ENCODE measurements at places on chromosomes 5 and 9.

GRCh38 chr5:39423331-39423751 lies 1.4 kb downstream of the DAB2 start:
- DNase-seq, result no peak

DNA sequence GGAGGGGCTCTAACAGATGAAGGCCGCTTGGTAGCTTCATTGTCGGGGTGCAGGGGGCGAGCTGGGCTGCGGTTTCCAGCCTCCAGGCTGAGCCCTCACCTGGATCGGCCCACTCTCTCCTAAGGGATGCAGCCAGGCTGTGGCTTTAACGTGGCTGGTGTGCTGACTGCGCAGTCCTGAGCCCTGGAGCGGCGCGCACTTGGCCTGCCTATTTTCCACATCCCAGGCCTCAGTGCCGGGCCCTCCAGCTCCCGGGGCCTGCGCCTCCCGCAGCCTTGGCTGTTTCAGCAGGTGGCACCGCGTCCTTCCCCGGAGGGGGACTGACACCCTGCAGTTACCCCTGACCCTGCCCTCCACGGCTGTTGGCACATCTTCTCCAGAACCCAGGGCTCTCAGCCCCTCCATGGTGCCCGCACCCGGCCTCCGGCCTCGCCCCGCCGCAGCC lies 1.4 kb downstream of the RNU6ATAC start:
- no peak for DNase-seq

DNA sequence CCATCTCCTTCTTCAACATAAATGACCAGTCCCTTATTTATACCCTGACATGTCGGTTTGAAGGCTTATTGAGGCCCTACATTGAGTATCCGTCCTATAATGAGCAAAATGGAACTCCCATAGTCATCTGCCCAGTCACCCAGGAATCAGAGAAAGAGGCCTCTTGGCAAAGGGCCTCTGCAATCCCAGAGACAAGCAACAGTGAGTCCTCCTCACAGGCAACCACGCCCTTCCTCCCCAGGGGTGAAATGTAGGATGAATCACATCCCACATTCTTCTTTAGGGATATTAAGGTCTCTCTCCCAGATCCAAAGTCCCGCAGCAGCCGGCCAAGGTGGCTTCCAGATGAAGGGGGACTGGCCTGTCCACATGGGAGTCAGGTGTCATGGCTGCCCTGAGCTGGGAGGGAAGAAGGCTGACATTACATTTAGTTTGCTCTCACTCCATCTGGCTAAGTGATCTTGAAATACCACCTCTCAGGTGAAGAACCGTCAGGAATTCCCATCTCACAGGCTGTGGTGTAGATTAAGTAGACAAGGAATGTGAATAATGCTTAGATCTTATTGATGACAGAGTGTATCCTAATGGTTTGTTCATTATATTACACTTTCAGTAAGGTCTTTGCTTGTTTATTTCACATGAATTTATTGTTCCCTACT lies 38.2 kb upstream of the BTNL3 start:
- no peak for DNase-seq

GRCh38 chr5:10442576-10442975 lies 897 bp downstream of the ROPN1L start:
- DNase-seq, result no peak

DNA sequence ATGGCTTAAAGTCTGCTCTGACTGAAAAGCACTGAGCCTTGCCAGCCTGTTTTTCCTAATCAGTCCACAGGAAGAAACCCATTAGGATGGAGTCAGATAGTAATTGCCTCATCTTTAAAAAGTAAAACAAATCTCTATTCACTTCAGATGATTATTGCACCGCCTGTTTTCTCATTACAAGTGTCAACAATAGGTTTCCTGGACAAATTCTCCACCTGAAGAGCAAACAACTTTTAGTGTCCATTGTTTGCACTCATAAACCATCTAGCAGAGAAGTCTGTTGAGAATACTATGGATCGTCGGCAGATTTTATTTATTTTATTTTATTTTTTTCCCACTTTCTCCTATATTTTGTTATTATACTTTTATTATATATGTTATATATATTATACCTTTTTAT lies 20.3 kb downstream of the C5orf63 start:
- no peak for DNase-seq

- DNase-seq, result no peak
Measured at GRCh38 chr9:78491402-78491801, 194.5 kb downstream of the PSAT1 start.

DNA sequence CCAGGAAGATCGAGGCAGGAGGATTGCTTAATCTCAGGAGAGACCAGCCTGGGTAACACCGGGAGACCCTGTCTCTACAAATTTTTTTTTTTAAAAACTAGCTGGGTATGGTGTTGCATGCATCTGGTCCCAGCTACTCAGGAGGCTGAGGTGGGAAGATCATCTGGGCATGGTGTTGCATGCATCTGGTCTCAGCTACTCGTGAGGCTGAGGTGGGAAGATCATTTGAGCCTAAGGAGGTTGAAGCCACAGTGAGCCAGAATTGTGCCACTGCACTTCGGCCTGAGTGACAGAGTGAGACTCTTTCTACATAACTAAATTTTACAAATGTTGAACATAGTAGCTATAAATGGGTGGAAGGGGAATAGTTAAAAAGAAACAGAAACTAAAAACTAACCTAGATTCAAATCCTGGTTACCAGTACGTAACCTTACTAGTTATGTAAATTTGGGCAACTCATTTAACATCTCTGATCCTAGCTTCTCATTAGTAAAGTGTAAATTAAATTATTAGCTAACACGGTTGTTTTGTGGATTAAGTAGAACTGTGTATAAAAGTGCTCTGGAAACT lies 41.7 kb downstream of the TMEM161B start:
- DNase-seq, result no peak

Measured in MM.1S (cell line).